ENCODE measurements at places on chromosomes 7 and 10.

DNA sequence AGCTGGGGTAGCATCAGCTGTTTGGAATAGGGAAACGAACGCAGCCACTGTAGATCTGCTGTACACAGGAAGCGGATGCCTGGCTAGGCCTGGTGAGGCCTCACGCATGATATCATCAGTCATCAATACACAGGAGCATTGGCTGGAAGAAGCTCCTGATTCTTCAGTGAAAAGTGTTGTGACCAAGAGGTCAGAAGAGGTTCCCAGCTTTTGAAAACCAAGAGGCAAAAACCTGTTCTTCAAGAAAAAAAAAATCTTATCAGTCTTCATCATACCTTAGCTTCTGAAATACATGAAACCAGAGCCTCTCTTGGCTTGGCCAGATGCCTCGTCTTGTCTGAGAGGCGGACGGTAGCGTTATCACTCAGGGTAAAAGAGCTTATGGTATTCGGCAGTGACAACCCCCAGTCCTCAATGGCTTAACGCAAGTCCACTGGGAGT is 139.3 kb upstream of the TCF7L2 start:
- DNase-seq, result no peak

DNA sequence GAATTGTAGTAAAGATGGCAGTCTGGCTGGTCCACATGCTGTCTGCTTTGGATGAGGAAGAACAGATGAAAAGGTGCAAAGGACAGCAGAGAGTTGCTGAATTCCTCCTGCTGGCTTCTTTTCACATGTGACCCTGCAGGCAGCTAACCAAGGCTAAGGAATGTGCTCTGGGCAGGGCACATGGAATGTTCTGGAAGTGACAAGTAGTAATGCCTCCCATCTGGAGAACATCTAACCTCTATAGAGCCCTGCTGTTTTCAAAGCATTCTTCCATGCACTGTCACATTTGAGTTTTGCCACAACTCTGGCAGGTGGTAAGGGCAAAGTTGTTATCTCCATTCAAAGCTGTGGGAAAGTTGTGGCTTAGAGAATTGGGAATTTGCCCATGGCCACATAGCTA is 208.8 kb downstream of the STK31 start:
- DNase-seq, result no peak

- no peak for DNase-seq
These were observed 263.5 kb downstream of the ZEB1 start for GRCh38 chr10:31582365-31583052.

DNA sequence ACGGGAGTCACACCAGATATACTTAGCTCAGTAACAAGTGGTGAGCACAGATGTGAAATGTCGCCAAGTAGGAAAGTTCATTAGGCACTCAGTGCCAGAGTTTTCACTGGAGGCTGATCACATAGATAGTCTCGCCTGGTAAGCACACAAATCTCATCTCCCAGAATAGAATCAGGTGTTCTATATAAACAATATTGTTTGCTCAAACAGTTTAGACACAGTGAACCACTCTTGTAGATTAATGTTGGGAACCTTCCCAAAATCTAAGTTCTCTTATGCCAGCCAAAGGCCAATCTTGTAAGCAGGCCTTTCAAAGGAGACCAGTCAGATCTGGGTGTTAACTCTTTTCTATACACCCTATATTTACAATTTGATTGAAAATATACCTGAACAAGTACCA is 716.5 kb upstream of the GRM3 start:
- no peak for DNase-seq

GRCh38 chr10:32004161-32004591 is 52.0 kb downstream of the KIF5B start:
- DNase-seq, result no peak

- no peak for DNase-seq
These were observed 34.0 kb downstream of the ANLN start for GRCh38 chr7:36423633-36424032.

DNA sequence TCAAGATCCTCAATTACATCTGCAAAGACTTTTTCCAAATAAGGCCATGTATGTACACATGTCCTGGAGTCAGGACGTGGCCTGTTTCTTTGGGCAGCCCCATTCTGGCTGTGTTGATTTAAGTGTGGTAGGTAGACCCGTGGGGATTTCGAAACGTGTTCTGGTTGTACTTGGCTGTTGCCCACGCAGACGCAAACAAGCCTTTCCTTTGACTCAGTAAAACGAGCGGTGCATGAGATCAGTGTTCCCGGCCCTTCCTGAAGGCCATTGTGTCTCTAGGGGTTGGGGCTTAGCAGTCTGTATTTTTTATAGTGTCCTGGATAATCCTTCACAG is 64.8 kb upstream of the DNAJB6 start:
- no peak for DNase-seq

DNA sequence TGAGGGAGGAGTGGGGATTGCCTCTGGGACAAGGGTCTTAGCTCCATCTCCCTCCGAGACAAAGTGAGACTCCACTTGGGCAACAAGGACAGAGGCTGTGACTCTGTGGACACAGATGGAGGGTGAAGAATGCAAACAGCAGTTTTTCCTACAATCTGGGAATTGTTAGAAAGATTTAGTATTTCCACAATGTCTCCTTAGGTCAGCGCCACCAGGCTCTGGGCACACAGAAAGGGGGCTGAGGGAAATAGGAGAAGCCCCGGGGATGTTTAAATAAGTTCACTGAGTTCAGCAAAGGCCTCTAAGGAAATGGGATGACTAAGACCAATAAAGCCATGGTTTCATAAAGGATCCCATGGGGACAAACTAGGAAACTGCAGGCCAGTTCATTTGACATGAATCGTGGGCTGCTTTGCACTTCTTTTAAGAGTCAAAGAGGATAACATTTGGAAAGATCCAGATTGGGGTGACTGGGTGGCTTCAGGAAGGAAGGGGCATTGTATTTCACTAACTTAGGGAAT is 219.8 kb upstream of the GLI3 start:
- DNase-seq, result no peak

DNA sequence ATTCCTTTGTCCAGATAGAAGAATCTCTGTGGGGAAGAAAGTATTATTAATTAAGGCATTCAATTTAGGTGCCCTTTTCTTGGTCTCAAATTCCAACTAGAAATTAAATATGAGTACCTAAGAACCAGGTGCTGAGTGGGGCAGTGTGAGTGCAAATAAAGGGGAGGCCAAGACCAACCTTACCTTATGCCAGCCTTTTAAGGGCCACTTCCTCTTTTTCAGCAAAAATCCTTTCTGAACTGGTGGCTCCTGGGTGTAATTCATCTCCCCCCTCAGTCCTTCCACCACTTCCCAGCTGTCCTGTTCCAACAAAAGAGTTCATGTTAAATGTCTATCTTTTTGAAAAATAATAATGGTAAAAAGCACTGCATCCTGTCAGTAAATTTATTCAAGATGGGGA is 108.2 kb downstream of the OSBPL3 start:
- DNase-seq, result no peak

GRCh38 chr7:69845721-69846495 is 247.6 kb downstream of the AUTS2 start:
- peak; percentile 37 for DNase-seq

- no peak for DNase-seq
These were observed 1.1 kb downstream of the PLEKHS1 start for GRCh38 chr10:113752553-113752952.

DNA sequence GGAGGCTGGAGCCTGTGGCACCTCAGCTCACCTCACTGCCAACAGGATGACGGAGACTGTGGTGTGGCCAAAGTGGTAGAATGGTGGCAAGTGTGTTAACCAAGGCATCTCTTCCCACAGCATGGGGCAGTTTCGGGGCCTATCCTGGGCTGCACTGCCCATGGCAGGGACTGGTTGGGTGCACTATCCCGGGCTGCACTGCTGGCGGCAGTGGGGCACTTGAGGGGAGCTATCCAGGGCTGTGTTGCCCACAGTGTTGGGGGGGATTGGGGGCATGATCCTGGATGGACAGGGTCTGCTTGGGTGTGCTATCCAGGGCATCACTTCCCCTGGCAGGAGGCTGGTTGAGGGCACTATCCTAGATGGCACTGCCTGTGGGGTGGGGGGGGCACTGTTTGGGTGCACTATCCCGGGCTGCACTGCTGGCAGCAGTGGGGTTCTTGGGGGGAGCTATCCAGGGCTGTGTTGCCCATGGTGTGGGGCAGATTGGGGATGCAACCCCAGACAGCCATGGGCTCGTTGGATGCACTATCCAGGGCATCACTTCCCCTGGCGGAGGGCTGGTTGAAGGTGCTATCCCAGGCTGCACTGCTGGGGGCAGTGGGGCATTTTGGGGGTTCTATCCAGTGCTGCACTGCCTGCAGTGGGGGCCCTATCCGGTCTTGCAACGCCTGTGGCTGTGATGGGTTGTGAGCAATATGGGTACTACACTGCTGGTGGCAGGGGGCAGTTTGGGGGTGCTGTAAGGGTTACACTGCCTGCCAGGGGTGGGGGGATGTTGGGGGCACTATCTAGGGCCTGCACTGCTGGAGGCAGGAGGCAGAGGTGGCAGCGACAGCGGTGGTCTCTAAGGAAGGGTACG is 129.7 kb downstream of the ZNF248 start:
- no peak for DNase-seq

DNA sequence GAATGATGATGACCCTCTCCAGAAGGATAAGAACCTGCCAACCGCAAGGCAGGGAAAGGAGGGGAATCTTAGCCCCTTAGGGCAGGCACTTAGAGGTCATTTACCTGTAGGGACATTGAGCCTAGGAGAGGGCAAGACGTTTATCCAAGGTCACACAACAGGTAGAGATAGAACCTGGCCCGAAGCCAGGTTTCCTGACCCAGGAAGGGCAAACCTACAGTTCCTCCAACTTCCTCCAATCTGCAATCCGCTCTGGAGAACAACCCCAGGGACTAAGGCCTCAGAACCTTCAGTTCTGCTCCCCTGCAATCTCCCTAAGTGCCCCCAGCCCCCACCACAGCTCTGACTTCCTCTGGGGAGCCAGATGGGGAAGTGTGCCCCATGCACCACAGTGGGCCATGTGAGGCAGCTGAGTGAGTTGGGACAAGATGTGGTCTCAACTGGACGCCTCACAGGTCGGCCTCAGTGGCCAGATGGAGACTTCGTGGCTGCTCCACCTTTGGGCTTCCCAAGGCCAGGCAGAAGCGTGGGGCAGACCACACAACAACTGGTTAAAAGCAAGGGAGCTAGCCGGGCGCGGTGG is 1.4 kb upstream of the PSAP start:
- DNase-seq, result no peak

DNA sequence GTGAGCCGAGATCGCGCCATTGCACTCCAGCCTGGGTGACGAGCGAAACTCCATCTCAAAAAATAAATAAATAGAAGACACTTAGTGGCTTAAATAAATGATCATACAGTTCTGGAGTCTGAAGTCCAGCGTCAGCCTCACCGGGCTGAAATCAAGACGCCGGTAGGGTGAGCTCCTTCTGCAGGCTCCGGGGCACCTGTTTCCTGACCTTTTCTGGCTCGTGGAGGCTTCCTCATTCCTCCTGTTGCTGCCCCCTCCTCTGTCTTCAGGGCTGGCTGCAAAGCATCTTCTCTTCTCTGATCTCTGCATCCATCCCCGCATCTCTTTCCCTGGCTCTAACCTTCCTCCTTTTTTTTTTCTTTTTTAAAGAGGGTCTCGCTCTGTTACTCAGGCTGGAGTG is 32.8 kb downstream of the LIMK1 start:
- no peak for DNase-seq

GRCh38 chr10:123038782-123039631 is 30.2 kb downstream of the ACADSB start:
- no peak for DNase-seq

- no peak for DNase-seq
These were observed 34.5 kb downstream of the DNAJB6 start for GRCh38 chr7:157371296-157371695.

DNA sequence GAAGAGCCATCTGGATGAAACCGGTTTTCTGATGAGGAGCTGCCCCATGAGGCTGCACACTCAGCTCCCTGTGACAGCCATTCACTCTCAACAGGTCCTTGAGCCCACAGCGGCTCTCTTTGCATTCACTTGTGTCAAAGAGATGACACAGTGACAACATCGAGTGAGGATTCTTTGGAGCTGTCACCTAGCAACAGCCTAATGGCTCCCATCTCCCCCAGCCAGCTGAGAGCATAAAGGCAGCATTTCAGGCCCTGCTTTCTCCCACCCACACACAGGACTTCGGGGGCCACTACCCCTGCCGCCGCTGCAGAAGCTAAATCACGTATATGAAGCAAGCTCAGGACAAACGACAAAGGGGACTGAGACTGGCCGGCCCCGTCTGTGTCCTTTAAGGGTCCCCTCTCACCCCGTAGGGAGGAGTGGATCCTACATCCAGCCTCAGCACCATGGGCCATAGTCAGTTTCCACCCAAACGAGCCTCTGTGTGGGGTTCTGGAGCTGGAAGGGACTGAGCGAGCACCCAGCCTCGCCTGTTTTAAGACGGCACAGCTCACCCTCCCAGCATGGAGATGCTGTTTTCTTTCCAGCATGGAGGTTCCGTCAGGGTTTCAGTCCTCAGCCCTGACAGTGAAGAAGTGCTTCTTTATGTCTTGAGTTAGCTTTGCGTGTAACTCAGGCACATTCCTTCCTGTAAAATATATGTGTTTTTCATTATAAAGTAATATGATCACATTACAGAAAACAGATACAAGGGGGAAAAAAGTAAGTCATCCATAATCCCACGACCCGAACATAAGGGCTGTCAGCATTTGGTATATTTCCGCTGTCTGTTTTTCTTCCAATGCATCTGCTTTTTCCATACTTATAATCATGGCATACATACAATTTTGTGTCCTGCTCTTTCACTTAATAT is 4.9 kb downstream of the CPA4 start:
- DNase-seq, result no peak

GRCh38 chr10:83849150-83849549 is 290.2 kb upstream of the GHITM start:
- DNase-seq, result no peak

GRCh38 chr10:126270111-126270510 is 118.2 kb downstream of the ADAM12 start:
- DNase-seq, result no peak

GRCh38 chr10:122113161-122113944 is 124.4 kb downstream of the TACC2 start:
- DNase-seq, result no peak

GRCh38 chr7:150378115-150378852 is 846 bp upstream of the ZNF775 start:
- peak; percentile 72 for DNase-seq

- DNase-seq, result no peak
These were observed 23.1 kb upstream of the JAZF1 start for GRCh38 chr7:28203508-28204240.

DNA sequence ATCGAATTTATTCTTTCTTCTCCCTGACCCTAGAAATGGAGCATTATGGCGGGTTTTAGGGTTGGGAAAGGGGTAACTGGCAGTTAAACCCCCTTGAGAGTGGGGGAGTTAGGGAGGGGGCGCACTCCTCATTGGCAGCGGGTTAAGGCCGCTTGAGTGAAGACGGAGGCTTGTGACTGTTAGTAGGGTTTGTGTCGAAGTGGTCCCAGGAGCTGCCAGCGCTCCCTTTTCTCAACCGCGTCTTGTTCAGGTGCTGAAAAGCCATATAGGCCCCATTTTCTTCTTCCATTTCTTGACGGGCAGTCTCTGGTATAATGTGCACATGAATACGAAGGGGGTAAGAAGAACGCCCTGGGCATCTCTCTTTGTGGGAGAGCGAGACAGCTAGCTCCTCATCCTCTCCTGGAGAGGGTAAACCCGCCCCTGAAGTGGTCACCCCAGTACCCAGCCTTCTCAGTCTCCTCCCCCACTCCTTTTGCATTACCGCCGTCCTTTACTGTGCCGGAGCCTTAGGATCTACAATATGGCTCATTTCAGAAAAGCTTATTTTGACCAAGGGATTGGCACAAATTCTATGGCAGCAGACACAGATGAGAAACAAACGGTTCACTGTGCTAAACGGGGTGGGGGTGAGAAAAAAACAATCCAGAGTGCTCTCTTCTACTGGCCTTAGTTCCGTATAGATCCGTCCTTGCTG is 836 bp downstream of the KMT2E start:
- no peak for DNase-seq

GRCh38 chr7:35030848-35031247 is 6.4 kb downstream of the DPY19L1 start:
- no peak for DNase-seq

Measured in NCI-H1417 treated with DMSO at 0.1 percent for 48 hours (cell line).